ENCODE measurements at places on chromosomes 6 and 20.

DNA sequence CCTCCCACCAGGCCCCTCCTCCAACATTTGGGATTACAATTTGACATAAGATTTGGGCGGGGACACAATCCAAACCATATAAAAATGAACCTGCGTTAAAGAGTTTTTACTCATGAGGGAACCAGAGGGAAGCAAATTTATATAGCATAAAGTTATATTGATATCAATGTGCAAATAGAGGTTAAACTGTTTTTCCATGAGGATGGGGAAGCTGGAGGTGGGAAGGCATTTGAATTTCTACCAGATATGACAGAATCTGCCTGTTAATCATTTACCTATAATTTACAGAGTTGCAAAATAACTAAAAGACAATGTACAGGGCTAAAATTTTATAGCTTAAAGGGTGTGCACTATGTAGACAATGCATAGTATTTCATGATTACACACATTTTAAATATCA, 322.0 kb upstream of the FKBP1C start:
- DNase-seq = no peak

DNA sequence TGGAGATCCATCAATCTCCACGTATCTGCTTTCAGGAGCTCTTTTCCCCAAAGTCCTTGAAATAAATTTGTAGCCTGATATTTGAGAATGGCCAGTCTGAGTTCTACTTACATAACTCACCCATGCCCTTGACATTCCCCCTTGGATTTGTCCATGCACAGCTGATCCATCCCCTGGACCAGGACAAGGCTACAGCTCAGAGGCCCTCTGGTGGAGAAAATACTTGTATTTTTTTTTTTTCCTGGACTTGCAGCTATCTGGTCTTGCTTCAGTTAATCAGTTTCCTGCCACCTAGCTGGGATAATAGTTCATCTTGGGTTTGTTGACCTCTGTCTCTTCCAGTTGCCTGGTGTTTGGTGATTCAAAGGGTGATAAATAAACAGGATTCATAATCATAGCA, 467.6 kb downstream of the DHX35 start:
- no peak for DNase-seq

DNA sequence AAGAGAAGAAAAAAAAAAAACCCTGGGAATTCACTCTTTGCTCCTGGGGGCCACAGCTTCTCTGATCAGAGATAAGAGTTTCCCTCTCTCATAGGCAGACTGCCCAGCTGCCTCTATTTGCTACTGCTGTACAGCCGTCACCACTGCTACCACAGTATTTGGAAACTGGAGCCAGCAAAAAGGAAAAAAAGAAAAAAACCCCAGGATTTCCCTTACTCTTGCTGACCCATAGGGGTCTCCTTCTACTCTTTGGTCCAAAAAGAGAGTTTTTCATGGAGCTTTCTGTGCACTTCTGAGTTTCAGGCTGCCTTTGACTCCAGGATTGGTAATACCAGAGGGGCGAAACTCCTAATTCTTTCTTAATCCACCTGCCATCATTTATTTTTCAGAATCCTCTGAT, 89.7 kb downstream of the MDGA1 start:
- peak; percentile 40 for DNase-seq

GRCh38 chr6:170095273-170095981, 195.5 kb downstream of the DLL1 start:
- DNase-seq = no peak

- DNase-seq = no peak
These were observed 12.0 kb upstream of the MAPRE1 start for GRCh38 chr20:32807706-32808105.

- no peak for DNase-seq
These were observed 37.6 kb upstream of the LYRM2 start for GRCh38 chr6:89675949-89676748.

GRCh38 chr6:109039795-109040194, 54.9 kb downstream of the SESN1 start:
- DNase-seq = peak; percentile 31

DNA sequence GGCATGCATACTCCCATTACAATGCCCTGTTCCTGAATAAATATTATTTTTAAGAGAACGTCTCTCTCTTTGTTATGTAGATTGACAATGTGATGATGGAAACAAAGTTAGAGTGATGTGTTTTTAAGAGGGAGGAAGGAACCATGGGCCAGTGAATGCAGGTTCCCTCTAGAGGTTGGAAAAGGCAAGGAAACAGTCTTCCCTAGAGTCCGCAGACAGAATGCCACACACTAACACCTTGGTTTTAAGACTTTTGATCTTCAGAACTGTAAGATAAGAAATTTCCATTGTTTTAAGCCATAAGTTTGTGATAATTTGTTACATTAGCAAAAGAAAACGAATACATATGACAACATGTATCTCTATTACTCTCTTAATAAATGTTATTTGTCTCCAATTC, 4.7 kb upstream of the CENPW start:
- no peak for DNase-seq

- DNase-seq = no peak
These were observed 33.3 kb downstream of the BLOC1S5 start for GRCh38 chr6:8030920-8031319.

GRCh38 chr6:106173124-106173879, 87.2 kb downstream of the PRDM1 start:
- DNase-seq = no peak

- DNase-seq = peak; percentile 26
These were observed 41.4 kb downstream of the LAMP5 start for GRCh38 chr20:9555781-9556180.

DNA sequence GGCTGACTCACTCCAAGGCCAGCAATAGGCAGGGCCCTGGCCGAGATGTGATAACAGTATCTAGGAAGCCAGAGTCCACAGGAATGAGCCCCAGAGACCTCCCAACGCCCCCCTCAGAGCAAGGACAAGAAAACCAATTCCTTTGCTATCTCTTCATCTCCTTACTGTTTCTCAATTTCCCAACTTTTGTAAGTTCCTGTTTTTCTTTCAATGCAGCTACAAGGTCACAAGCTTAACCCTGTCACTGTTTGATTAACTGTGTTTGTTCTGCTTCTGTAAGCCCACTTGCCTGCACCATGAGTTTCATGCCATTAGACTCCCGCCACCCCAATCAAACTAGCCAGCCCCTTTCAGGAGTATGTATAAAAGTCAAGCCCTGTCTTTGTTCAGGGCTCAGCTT, 3.5 kb downstream of the FKBP1C start:
- DNase-seq = no peak

DNA sequence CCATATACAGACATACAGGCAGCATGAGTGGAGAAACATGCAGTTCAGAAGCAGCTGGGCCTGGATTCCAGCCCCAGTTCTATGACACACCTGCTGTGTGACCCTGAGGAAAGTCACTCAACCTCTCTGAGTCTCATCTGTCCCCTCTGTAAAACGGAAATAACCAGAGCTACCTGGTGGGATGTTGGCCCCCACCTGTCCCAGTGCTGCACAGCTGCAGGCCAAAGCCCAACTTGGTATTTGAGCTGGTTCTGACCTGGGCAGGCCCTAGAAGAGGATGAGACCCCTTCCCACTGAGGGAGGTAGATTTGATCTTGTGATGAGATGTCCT, 55.5 kb downstream of the PPP1R16B start:
- DNase-seq = no peak

- no peak for DNase-seq
These were observed 38.3 kb downstream of the ADGRG6 start for GRCh38 chr6:142339968-142340658.

DNA sequence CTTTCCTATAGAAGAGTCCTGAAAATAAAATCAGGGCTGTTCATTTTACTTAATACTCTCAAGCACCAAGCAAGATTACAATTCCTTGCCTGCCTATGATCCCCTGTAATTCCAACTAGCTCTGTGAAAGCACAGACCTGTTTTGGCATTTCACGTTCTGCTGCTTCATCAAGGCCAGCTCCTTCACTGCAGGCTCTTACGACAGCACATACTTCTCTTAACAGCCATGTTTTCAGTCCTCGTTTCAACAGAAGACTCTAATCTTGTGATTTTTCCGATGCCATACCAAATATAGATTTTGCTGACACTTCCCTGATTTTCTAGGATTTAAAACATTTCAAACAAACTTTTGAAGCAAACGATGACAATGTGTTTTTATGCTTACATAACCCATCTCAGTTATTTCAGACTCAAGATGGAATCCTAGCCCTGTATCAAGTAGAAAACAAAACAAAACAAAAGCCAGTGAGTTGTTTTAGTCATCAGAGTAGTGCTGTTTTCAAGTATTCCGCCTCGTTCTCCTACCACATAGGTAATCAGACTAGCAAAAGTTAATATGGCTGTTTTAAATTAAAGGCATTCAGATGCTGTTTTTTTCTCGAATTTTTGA, 616.5 kb upstream of the CITED2 start:
- no peak for DNase-seq

DNA sequence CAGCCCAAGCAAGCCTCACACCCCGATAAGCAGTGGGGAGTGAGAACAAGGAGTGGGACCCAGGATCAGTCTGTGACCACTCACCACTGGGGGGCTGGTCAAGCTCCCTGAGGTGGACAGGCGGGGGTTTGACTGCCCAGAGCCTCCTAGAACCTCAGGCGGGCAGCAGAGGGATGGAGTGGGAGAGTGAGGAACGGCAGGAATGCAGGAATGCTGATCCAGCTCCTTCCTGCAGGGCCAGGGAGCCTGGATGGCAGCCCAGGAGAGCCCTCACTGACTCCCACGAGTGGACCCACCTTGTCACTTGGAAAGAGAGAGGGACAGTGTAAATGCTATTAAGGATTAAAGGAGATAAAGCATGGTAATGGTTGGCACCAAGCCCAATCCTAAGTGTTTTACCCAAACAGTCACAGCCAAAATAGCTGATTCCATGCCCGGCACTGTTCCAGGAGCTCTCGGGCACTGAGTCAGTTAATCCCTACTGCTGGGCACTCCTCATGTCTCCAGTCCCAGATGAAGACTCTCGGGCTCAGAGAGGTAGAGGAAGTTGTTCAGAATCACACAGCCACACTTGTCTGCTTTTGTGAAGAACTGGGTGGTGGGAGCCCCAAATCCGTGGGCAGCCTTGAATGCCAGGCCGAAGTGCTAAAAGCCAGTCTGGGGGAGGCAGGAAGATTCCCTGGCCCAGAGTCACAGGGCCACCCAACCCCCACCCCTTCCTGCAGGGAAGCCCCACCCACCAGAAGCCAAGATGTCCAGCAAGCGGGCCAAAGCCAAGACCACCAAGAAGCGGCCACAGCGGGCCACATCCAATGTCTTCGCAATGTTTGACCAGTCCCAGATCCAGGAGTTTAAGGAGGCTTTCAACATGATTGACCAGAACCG, 3.1 kb downstream of the MYL9 start:
- DNase-seq = no peak

GRCh38 chr6:21185861-21186478, 407.6 kb upstream of the SOX4 start:
- DNase-seq = no peak

DNA sequence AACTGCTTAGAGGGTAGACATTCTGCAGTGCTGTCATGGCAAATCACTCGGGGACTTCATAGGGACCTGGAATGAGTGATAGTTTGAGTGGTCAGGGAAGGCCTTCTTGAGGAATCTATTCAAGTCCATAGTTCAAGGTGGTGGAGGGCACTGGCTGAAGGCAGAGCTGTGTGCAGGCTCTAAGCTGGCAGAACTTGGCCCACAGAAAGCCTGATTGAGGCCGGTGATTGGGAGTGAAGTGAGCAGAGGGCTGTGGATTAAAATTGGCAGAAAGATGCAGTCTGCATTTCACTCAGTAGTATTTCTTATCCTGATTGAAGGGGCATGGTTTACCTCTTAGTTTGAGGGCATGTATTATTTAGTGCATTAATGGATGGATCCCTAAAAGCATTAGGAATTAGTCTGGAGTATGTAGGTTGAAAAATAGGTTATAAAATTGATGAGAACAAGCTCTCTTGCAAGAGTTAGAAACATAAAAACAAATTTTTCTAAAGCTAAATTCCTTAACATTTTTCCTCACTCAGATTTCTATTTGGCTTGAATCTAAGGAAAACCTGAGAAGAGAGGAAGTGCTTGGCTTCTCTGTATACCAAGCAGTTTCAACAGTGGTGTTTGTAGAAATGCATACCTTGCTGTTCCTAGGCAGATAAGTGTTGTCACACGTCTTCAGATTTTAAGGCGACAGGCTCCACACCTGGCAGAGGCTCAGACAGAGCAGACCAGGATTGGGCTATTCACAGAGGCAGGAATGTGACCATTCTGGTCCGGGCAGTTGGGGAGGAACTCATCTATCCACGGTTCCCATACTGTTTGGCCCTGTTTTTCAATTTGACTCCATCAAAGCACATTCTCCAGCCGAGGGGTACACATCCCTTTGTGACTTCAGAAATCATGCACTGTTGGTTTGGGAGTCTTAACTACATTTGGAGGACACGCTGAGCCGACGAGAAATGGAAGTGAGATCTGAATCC, 45.2 kb downstream of the UTRN start:
- no peak for DNase-seq

DNA sequence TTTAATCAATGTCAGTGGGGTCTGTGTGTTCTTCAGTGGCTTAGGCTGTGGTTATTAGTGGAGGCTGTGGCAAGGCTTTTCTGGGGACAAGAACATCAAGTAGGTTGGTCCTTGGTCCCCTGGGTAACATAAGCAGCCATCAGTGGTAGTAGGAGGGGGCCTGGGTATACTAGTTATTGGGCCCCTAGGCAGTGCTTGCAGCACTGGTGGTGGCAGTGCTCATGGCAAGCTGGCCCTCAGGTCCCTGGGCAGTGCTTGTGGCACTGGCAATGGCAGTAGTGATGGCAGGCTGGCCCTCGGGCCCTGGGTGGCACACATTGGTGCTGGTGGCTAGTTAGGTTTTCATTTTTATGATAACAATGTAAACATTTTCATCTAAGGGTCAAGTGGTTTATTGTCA, 32.5 kb upstream of the MAS1 start:
- no peak for DNase-seq

- no peak for DNase-seq
These were observed 47.1 kb downstream of the STX7 start for GRCh38 chr6:132465530-132466485.

GRCh38 chr20:35395728-35396127, 16.0 kb downstream of the UQCC1 start:
- no peak for DNase-seq

DNA sequence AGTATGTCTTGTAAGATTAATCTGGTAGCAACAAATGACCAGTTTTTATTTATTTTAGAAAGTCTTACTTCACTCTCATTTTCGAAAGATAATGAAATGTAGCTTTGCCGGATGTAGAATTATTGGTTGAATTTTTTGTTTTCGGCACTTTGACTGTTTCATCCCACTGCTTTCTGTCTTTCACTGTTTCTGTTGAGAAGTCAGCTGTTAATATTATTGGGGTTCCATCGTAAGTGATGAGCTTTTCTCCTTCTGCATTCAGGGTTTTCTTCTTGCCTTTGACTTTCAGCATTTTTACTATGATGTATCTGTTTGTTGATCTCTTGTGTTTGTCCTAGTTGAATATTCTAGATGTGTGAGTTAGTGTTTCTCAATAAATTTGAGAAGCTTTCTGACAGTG, 383.4 kb downstream of the PAX1 start:
- DNase-seq = no peak

Data from suppressor macrophage treated with lipopolysaccharide for 1 hour (primary cell).